Suprapubic skin (tissue), 4 donors: ENCODE measurements at places on chromosomes 1 and 21.

GRCh38 chr21:24759348-24760075, 847.8 kb downstream of the MRPL39 start:
- no peak for DNase-seq

- DNase-seq, result no peak
These were observed 189.3 kb upstream of the NRIP1 start for GRCh38 chr21:15254111-15254510.

GRCh38 chr1:77542813-77543420, 139.5 kb downstream of the ZZZ3 start:
- DNase-seq, result no peak

DNA sequence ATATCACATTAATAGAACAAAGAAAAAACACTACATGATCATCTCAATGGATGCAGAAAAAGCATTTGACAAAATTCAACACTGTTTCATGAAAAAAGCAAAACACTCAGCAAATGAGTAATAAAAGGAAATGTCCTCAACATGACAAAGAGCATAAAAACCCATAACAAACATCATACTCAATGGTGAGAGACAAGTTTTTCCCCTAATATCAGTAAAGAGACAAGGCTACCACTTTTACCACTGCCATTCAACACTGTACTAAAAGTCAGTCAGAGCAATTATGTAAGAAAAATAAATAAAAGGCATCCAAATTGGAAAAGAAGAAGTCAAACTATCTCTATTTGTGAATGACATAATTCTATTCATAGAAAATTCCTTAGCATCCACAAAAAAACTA, 64.3 kb downstream of the ZNF644 start:
- DNase-seq, result no peak

DNA sequence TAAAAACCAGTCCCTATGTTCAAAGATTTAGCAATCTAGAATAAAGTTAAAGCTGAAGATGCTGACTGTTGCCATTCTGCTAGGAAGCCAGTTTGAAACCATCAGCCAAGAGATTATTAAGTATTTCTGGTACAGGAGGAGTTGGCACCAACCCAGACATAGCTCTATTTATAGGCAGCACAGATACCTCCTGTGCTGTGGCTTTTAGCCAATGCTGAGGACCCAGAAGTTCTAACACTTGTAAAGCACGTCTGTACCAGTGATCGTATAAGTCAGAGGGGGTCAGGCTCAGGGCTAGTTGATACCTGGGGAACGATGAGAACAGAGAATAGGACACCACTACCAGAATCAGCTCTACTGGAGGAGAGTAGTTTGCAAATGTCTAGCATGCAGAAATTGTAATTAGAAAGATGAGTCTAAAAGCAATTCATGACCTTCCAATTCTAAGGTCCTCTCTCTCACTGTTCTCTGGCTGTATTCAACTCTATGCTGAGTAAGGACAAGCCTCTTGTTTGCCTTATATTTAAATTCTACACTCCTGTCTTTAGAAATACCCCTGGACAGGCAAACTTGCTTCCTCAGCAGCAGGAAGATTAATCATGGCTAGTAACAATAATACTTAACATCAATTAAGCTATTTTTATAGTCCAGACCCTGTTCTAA, 96.8 kb upstream of the PALMD start:
- DNase-seq, result no peak

GRCh38 chr1:221998781-221999180, 256.9 kb upstream of the DUSP10 start:
- DNase-seq, result no peak

DNA sequence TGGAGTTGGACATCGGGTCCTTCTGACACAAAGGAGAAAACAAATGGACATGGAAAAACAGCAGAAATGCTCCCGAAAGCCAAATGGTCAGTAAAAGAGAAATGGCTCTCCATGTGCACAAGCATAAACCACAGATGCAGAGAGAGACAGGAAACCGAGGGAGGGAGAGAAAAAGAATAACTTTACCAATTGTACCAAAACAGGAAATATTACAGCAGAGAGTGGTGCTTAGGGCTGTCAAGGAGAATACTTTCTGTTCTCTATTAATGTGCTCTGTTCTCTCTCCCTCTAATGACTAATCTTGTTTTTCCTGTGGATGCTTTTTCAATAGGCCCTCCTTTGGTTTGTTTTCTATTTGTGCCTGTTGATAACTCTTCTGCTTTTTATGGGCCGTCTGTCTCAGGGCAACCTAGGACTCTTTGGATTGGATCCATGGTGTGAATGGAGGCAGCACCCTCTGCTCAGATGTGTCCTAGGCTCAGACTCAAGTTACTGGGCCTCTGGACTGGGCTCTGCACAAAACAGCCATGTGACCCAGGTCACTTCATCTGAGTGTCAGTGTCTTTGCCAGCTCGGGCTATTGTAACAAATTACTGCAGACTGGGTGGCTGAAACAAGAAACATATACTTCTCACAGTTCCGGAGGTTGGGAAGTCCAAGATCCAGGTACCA, 663.0 kb downstream of the NPHP4 start:
- DNase-seq, result no peak

GRCh38 chr1:184034761-184035379, 2.7 kb downstream of the COLGALT2 start:
- DNase-seq, result no peak

- no peak for DNase-seq
These were observed 197.5 kb upstream of the ST6GALNAC5 start for GRCh38 chr1:76669624-76670315.

- DNase-seq, result no peak
These were observed 2.1 kb downstream of the TMEM240 start for GRCh38 chr1:1538334-1538733.
